A172 (cell line): ENCODE measurements at places on chromosomes 7 and 10.
A peak's percentile ranks its signal among the peaks of the same experiment; 100 is the strongest.

DNA sequence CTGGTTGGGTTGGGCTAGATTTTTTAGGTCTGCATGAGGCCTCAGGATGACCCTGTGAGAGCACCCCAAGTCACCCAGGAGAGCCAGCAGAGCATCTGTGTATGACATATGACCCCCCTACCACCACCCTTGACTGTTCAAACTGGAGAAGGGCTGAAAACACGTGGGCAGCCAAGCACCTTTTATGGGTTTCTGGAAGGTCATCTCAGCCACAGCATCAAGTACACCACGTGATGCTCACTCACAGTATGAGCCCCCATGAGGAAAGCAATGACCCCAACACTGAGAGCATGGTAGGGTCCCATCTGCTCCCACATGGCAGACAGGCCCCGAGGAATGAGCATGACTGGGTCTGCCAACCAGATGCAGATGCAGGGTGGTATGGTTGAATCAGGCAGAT is 149.4 kb upstream of the GDF10 start:
- DNase-seq = no peak

GRCh38 chr10:13990946-13991345 is 339.8 kb downstream of the FRMD4A start:
- no peak for DNase-seq

DNA sequence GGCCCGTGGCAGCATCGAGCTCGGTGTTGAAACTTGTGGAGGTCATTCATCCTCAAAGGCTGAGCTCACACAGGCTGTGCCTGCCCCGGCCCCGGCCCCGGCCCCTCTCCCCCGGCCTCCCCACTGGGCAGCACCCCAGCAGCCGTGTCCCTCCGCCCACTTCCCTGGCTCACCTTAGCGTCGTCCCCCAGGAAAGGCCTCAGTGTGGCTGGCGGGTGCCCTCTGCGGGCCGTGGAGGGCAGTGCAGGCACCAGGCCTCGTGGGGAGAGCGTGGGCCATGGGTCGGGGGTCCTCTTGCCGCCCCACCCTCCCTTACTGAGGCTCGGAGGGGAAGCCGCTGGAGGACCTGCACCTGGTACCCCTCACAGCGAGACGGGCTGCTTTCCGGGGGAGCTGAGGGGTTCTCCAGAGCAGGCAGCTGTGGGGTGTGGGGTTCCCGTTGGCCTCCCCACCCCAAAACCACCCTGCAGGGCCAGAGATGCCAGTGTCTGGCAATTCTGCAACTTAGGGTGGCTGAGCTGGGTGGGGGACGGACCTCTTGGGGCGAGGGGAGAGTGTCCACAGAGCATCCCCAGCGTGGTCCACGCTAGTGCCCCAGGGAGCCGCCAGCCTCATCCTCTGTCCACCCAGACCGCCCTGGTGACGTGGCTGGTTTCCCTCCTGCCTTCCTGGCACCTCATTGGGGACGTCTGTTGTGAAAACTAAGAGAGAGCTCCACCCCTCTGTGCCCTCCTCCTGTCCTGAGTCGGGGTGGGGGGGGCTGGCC is 44.2 kb upstream of the DPYSL4 start:
- DNase-seq = no peak

DNA sequence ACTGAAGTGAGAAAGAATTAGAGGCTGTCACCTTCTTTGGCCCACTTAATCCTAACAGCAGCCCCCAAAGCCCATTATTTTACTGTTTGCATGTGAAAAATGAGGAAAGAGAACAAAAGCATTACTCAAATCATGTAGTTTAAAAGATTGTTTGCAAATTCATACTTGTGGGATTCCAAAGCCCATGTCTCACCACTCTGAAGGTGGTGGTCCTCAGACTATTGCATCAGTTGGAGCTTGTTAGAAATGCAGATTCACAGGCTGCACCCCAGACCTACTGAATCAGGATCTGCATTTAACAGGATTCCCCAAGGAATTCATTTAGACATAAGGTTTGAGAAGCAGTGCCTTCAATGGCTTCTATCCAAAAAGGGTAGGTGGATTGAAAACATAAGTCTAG is 93.7 kb upstream of the PDE1C start:
- DNase-seq = no peak

- no peak for DNase-seq
Measured at GRCh38 chr7:102198417-102198956, 88.2 kb upstream of the SH2B2 start.

DNA sequence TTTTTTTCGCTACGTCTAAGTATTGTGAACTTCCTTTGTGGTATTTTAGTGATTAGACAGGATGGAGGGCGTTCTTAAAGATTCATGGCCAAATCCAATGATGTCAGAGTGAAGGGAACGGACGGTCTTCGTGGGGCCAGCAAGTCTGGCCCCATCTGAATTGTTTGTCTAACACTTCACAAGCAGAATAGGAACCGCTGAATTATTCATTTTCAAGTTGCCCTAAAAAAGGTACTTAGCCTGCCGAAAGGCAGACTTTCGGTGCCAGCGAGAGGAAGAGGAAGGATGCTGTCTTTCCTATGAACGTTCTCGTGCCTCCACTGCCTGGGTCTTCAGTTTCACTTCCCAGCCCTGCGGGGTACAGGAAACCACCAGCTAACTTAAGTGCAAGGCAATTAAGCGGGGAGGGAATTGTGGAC is 145.7 kb upstream of the SH2B2 start:
- no peak for DNase-seq

- no peak for DNase-seq
Measured at GRCh38 chr10:88526501-88527105, 56.5 kb downstream of the RNLS start.

GRCh38 chr7:51242007-51242691 is 74.5 kb downstream of the COBL start:
- peak; percentile 8 for DNase-seq

DNA sequence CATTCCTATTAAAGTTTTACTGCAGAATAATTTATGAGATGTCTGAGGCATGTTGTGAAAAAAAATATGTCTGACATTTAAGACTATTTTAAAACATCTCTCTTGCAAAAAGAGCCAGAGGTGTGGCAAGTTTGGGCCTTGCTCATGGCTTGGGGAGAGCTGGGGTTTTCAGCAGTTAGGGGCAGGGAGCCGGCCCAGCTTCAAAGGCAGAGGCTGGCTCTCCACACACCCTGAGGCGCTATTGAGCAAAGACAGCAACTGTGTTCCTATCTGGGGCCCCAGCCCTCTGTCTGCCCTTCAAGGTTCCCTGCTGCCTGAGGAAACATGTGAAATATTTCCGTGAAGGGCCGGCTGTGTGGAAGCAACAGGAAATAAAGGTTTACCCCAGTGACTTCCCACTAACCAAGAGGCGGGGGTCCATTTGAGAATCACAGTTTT is 94.0 kb downstream of the SORBS1 start:
- DNase-seq = no peak

DNA sequence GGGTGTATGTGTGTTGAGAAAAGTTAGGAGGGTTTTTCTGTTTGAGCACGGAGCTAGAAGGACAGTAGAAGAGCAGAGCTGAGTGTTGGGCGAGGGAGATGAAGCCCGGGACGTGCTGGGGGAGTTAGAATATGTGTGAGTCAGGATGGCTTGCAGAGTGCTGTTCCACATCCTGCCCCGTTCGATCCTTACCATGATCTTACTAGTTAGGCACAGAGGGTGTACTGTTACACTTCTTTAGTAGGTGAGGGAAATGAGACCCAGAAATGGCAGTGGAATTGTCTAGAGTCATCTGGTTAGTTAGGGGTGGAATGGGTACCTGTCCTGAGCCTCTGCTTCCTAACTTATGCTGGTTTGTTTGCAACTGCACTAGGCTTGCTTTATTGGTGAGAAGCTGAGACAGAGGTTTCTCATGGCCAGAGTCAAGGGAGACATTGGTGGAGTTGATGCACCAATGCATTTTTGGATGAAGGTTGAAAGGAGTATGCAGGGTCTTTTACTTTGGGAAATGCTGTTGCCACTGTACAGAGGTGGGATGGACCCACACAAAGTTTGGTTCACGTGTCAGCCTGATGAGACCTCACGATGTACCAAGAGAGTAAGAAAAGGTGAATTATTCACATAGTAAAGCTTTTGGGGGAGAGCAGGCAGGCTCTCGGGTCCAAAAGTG is 42.4 kb downstream of the CCNY start:
- DNase-seq = no peak

- DNase-seq = no peak
Measured at GRCh38 chr10:22992075-22992474, 64.2 kb downstream of the ARMC3 start.

DNA sequence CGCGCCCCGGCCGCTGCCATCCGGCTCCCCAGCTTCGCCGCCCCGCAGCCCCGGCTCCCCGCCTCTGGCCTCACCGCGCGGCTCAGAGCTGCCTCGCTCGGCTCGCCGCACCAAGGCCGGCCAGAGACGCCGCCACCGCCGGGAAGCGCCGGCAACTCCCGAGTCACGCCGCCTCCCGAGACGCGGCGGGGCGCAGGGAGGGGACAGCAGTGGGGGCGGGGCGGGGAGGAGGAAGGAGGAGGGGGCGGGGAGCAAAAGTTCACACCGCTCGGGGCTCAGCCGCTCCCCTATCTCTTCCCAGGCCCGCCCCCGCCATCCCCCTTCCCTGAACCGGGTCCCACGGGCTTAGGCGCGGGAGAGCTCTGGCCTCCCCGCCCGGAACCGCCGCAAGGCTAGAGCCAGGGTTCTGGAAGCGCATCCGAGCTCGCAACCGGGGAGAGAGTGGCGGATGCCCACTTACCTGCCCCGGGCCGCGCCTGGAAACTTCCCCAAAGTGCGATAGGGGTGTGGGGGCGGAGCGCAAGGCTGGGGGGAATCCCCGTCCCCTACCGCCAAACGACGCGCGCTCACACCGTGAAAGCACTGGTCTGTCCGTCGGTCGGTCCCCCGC is 1.0 kb downstream of the CHST15 start:
- no peak for DNase-seq

GRCh38 chr10:63522277-63522687 is 1.1 kb downstream of the REEP3 start:
- DNase-seq = peak; percentile 34

GRCh38 chr10:114024876-114025610 is 18.6 kb upstream of the ADRB1 start:
- DNase-seq = peak; percentile 71

- DNase-seq = no peak
Measured at GRCh38 chr10:13527864-13528122, 1.0 kb downstream of the BEND7 start.

DNA sequence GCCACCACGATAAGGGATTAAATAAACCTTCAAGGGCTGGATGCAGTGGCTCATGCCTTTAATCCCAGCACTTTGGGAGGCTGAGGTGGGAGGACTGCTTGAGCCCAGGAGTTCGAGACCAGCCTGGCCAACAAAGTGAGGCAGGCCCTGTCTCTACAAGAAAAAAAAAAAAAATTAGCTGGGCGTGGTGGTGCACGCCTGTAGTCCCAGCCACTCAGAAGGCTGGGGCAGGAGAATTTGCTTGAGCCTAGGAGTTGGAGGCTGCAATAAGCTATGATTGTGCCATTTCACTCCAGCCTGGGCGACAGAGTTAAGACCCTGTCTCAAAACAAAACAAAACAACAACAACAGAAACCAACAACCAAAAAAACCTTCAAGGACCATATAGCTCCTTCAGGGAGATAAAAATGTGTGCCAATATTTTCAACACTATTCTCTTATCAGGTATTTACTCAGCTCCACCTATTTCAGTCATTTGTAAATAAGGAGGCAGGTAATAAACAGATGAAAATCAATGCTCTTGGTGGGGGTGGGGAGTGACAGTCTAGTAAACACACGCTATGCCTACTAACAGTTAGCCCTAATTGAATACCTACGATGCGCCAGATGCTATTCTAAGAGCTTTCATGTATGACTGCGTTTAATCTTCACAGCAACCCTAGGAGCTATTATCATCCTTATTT is 13.2 kb downstream of the BAIAP2L1 start:
- DNase-seq = no peak

DNA sequence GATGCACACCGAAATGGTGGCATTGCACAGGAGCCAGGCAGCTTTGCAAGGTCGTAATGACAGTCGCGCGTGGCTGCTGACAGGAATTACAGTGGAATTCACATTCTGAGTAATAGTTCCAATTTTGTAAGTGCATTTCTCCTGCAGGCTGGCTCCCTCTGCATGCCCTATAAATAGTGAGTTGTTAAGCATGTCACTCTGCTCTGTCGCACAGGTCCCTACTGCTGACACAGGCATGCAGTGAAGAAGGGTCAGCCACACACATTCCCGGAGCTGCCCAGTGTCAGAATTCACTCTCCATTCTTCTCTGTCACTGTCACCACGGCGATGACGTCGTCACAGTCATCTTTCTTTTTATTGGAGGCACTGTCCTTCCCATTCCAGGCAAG is 49.2 kb upstream of the SHH start:
- no peak for DNase-seq

- DNase-seq = peak; percentile 61
Measured at GRCh38 chr7:13017333-13017857, 330.0 kb downstream of the ARL4A start.

DNA sequence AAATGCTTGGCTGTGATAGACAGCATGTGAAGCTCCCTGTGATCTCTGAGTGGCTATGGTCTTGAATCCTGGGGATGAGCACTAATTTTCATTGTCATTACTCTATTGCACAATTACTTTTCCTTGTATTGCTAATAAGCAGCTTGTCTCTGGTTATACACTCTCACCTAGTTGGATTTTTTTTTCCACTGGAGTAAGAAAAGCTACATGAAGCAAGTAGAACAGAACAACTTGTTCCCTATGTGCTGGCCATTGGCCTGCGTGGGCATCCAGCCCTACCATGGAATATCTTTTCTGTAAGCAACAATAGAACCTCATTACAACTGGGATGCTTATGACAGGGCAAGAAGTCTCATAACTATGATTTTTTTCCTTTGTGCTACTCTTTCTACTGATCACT is 807.4 kb downstream of the TNS3 start:
- no peak for DNase-seq
